ENCODE measurements at places on chromosomes 11 and 22. TPM values are rescaled to one million over a fixed set of nuclear protein-coding genes. Genes with fewer than 3 reads are reported as not detected.

The SCN3B gene
- total RNA-seq: under 0.01 TPM

The OR51B2 gene
- total RNA-seq: not detected

The SCGB1D4 gene
- not detected for total RNA-seq

- peaks cover 12% of the 10 kb centered on the region for H3K4me1 ChIP-seq
- H3K36me3 ChIP-seq: no peaks in the 10 kb centered on the region
- peak; percentile 9 for DNase-seq
- no peak overlapping the region for H3K27ac ChIP-seq
- no peaks in the 10 kb centered on the region for H3K27me3 ChIP-seq
- no peak overlapping the region for H3K4me3 ChIP-seq
Observed at GRCh38 chr22:28034760-28035401, 115.8 kb upstream of the PITPNB start.

- DNase-seq: peak; percentile 14
- H3K36me3 ChIP-seq: no peaks in the 10 kb centered on the region
- H3K27ac ChIP-seq: no peak overlapping the region
- H3K27me3 ChIP-seq: no peaks in the 10 kb centered on the region
- H3K4me1 ChIP-seq: peaks cover 15% of the 10 kb centered on the region
Observed at GRCh38 chr22:17929909-17930308, 94.5 kb downstream of the MICAL3 start.

GRCh38 chr11:46295312-46296058 is 18.0 kb downstream of the CREB3L1 start:
- peak overlapping the region; percentile 95 for H3K27ac ChIP-seq
- no peaks in the 10 kb centered on the region for H3K27me3 ChIP-seq
- H3K4me1 ChIP-seq: peaks cover 94% of the 10 kb centered on the region
- DNase-seq: peak; percentile 98
- H3K36me3 ChIP-seq: peaks cover 7% of the 10 kb centered on the region

GRCh38 chr22:29269230-29269604 is 1.1 kb downstream of the EWSR1 start:
- H3K36me3 ChIP-seq: peaks cover 51% of the 10 kb centered on the region
- peak overlapping the region; percentile 98 for H3K4me3 ChIP-seq
- DNase-seq: peak; percentile 49

DNA sequence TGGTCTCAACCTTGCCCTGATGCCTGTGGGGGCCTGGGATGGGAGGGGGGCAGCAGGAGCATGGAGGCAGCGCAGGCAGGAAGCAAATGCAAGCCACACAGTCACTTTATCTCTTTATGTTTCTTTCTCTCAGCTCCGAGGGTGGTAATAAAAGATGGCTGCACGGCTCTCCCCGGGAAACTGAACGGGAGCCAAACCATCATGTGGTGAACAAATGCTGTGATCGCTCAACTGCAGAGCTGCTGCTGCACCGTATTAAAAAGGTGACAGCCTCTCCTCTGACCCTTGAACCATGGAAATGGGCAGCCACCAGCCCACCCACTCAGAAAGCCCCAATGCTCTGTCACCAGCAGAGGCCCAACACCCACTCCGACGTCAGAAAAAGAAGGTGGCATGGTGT is 110.0 kb downstream of the TIMP3 start:
- no peak overlapping the region for H3K27ac ChIP-seq
- H3K36me3 ChIP-seq: no peaks in the 10 kb centered on the region
- no peaks in the 10 kb centered on the region for H3K4me1 ChIP-seq
- peaks cover 10% of the 10 kb centered on the region for H3K27me3 ChIP-seq
- H3K4me3 ChIP-seq: no peak overlapping the region
- DNase-seq: peak; percentile 4

DNA sequence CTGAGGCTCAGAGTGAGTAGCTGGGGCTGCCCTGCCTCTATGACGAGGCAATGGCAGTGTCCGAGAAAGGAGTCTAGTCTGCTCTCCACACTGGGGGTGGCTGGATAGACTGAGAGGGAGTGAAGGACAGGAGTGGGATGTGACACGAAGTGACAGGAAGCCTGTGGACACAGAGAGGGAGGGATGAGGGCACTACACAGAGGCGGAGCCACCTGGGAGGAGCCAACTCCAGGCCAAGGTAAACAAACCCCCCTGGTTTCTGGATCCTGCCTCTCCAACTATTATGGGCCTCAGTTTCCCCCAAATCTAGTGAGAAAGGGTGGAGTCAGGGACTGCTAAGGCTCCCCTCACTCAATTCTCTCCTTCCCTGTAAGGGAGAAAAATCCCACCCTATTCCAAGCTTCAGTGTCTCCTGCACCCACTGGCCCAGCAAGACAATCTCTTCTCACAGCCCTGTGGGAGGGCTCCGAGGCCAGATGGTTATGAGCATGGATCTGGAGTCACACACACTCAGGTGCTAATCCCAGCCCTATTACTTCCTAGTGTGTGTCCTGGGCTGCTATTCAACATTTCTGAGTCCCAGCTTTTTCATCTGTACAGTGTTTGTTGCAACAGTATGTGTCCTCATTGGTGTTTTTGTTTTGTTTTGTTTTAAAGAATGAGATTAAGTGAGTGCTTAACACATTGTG is 24.9 kb downstream of the ASPHD2 start:
- H3K27ac ChIP-seq: no peak overlapping the region
- no peak for DNase-seq
- no peak overlapping the region for H3K4me3 ChIP-seq

GRCh38 chr11:2374456-2375201 is 2.5 kb upstream of the CD81 start:
- H3K27me3 ChIP-seq: no peaks in the 10 kb centered on the region
- no peak overlapping the region for H3K4me3 ChIP-seq
- peaks cover 3% of the 10 kb centered on the region for H3K4me1 ChIP-seq
- no peak overlapping the region for H3K27ac ChIP-seq

- peak; percentile 88 for DNase-seq
- H3K27ac ChIP-seq: peak overlapping the region; percentile 45
- no peaks in the 10 kb centered on the region for H3K27me3 ChIP-seq
- peaks cover 11% of the 10 kb centered on the region for H3K4me1 ChIP-seq
- H3K4me3 ChIP-seq: no peak overlapping the region
Observed at GRCh38 chr22:30582051-30582450, 7.6 kb upstream of the GAL3ST1 start.
